ENCODE measurements at places on chromosomes 1 and 21. TPM values are rescaled to one million over a fixed set of nuclear protein-coding genes. Genes with fewer than 3 reads are reported as not detected.

DNA sequence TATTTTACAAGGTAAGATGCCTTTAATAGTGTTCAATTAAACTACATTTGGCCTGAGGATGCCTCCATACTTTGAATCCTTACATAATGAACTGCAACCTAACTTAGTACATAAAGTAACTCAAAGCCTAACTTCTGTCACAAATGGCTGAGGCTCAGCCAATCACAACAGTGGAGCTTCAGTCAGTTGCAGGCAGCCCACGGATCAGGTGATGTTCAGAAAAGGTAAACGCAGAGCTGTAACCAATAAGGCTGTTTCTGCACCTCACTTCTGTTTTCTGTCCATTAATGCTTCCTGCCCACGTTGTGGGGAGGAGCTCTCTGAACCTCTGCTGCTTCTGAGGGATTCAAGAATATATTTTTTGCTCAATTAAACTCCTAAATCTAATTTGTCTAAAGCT lies 94.8 kb upstream of the KIAA0040 start:
- no peak for DNase-seq

- DNase-seq, result no peak
Observed at GRCh38 chr1:51760872-51761271, 117.7 kb downstream of the NRDC start.

DNA sequence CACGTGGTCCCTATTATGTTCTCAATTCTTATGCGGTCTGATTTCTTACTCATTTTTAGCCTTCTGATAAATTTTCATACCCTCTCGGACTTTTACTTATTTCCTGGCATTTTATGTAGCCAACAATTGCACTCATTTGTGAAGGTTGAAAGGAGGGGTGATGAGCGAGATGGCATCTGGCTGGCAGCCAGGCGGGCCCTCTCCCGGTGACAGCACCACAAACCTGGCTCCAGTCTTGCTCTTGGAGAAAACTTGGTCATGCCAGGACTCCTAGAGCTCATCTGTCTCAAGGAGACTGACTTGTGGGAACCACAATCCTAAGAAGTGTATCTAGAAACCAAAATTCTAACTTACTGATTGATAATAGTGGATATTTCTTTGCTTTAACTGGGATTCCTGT lies 14.6 kb upstream of the AHCTF1 start:
- no peak for DNase-seq

DNA sequence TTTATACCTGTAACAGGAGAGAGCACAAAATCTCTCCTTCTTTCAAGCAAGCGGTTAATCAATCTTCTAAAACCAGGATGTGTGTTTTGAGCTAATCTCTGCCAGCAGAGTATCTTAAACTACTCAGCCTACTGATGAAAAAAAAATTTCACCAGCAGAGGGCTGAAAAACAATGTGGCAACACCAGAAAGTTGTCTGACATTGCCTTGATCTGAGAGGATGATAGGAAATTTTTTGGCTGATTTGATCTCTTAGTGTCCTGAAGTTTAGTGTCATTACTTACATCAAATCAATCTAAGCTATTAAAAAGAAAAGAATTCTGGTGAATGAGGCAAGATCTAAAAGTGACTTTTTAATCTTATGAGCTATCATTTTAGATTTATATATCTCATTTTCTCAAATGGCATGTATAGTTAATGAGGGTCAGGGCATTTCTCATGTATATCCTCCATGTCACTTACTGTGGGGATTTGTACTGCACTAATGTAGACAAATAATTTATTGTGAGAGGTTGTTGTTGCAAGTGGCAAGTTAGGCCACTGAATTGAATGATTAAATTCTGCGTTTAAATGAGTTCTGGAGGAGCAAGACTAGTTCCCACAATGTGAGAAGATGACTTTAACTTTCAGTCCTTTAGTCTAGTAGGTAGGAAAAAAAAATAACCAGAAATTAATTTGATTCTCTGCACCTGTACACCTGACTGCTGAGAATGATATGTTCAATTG lies 10.9 kb downstream of the ADAMTS1 start:
- DNase-seq, result no peak

DNA sequence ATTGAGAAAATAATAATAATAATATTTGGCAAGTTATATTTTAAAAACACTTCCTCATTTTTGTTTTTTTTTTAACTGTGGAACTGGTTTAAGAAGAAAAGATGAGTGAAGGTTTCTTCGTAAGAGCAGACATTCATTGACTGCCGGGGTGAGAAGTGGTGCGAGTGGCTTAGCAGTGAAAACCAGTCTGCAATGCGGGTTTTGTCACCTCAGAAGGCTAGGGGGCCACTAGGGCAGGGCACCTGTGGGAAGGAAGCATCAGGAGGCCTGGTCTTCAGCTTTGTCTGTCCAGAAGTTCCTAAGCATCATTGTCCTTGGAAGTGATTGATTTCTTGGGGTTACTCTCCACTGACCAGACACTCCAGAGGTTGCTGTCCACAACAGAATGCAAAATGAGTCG lies 339.2 kb downstream of the ZNF326 start:
- no peak for DNase-seq

Gene RNF207
- 8.6 TPM for total RNA-seq

Gene MYBPHL
- total RNA-seq, result not detected

- no peak for DNase-seq
Observed at GRCh38 chr1:107640207-107640606, 324.8 kb downstream of the VAV3 start.

GRCh38 chr1:212595787-212596714 lies 12.5 kb upstream of the ATF3 start:
- DNase-seq, result no peak

- DNase-seq, result no peak
Observed at GRCh38 chr1:234770924-234771540, 161.1 kb upstream of the IRF2BP2 start.

DNA sequence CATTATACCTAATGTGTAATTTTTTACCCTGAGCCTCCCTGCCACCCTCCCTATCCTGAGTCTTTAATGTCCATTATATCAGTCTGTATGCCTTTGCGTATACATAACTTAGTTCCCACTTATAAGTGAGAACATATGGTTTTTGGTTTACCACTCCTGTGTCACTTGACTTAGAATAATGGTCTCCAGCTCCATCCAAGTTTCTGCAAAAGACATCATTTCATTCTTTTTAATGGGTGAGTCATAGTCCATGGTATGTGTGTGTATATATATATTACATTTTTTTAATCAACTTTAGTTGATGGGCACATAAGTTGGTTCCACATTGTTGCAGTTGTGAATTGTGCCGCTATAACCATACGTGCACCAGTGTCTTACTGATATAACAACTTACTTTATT lies 477.1 kb upstream of the NEGR1 start:
- DNase-seq, result no peak

Gene CELA3B
- not detected for total RNA-seq

Gene SH3GLB1
- 105 TPM for total RNA-seq

- no peak for DNase-seq
Observed at GRCh38 chr1:212164095-212164872, 120.9 kb upstream of the PPP2R5A start.

DNA sequence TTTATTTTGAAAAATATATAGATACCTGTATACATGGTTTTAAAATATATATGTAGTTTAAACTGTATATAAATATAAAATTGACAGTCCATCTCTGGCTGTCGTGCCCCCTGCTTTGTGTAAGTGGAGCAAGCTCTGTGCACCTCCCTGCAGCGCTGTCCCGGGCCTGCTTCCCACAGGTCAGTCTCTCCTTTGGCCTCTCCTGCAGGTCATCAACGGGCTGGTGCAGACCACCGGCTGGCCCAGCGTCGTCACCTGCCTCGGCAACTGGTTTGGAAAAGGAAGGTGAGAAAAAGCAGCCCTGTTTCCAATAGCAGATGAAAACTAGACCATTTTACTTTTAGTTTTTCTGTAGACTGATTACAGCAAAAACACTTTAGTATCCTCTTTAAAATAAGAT lies 28.5 kb downstream of the SLC37A1 start:
- peak; percentile 42 for DNase-seq

DNA sequence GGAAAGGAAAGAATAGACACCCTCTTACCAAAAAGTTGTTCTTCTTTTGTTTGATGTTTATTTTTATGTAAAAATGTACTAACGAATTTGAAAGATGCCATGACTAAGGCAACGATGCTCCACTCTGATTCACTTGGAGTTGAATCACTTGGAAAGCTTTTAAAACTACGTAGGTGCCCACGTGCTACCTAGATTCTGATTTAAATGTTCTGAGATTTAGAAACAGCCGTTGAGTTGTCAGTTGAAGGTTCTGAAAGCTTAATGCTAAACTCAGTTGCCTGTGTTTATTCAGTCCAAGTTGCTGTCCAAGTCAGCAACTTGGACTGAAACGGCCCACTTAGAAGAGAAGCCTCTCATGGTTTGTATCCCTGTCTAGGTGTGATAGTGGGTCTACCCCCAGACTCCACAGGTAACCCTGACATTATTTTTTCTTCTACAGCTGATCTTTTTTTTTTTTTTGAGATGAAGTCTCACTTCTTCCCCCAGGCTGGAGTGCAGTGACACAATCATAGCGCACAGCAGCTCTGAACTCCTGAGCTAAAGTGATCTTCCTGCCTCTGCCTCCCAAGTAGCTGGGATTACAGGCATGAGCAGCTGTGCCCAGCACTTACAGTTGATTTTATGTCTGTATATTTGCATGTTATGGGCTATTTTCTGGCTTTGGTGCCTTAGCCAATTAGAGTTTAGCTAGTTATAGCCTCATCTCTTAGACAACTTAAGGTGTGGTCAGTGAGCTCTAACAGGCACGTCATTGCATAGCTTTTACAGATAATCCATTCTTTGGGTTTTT lies 1.4 kb upstream of the VAMP4 start:
- no peak for DNase-seq

Gene TMEM82
- total RNA-seq, result not detected

Gene TNFRSF8
- 1.00 TPM for total RNA-seq

DNA sequence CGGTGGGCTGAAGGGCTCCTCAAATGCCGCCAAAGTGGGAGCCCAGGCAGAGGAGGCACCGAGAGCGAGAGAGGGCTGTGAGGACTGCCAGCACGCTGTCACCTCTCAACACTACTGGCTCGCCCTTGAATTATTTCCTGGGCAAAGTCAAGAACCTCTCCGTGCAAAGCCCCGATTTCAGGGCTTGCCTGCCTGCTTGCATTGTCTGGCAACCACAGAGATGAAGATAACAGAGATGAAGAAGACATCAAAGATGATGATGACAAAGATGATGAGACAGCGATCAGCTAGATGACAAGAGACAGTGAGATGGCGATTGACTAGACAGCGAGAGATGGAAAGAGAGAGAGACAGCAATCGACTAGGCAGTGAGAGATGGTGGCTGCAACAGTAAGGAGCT lies 976.5 kb downstream of the ADGRL2 start:
- peak; percentile 72 for DNase-seq

Gene MCM3AP
- 60.2 TPM for total RNA-seq

DNA sequence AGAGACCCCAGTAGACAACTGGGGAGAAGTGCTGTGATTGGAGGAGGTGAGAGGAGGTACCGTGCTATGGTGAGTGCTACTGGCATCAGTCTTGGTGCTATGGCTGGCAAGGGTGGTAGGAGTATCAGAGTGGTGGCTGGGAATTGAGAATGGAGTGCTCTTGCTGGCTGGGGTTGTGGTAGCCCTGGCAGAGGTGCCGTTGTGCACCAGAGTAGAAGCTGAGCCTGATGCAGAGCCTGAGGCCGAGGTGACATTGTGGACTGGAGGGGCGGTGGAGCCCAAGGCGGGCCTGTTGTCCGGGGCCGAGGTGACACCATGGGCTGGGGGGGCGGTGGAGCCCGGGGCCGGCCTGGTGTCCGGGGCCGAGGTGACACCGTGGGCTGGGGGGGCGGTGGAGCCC lies 14.6 kb downstream of the TRIM46 start:
- DNase-seq, result peak; percentile 48

DNA sequence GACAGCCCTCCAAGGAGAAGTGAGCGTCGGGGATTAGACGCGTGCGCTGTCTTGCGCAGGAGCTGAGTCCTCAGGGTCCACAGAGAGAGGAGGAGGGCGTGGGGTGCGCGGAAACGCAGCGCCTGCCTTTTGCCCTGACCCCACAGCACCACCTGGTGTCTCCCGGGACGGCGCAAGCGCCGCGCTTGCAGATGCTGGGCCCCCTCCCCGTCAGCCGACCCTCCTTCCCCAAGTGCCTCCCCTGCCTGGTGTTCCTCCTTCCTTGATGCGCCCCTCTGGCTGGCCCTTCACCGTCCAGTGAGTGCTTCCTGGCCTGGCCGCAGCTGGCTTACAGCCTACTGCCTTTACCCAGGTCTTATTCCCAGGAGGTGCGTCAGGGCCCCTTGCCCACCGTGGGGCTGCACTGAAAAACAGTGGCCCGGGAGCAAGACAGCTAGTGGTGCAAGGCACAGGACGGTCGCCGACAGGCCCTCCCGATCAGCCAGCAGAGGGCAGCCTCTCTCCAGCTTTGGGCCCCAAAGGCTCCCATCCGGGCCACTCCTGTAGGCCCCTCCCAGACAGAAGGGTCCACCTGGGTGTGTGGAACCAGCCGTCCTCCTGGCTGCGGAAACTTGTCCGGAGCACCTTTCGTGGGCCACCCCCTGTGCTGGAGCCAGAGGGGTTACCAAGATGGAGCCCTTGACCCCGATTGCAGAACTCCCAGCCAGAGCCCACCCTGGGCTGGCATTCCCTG lies 12.9 kb upstream of the PHLDA3 start:
- peak; percentile 95 for DNase-seq

All from posterior vena cava (tissue), 2 donors.